ENCODE measurements at places on chromosomes 7 and 10.

GRCh38 chr10:117499248-117500105 lies 43.1 kb upstream of the EMX2 start:
- peak; percentile 72 for DNase-seq

DNA sequence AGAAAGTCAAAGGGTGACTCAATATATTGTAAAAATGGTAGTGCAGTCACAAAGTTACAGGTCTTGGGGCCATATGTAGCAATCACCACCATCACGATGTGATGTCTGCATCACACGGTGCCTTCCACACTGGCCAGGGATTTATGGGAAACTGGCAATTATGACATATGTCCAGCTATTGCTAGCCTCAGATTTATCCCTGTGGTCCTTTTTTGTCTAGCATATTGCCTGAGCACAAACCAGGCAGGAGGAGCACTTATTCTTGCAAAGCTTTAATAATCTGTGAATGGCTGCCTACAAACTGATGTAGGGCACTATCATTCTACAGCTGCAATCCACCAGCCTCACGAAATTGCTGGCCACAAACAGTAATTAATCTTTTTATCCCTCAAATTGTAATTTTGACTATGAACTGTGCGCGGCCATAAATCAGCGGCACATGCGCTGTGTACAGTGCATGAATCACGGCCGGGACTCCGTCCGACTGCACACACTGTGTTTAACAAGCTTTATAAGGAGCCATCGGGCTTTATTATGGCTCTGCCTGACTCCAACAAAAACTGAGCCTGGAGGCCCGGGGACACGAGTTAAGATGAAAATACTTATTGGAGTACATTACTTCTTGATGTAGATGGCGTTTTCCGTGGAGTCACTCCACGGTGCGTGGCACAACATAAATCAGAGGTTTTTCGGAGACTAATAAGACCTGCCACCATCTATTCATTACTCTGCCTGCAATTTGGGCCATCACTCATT lies 115.2 kb downstream of the EBF3 start:
- no peak for DNase-seq

GRCh38 chr7:136403591-136403990 lies 426.4 kb upstream of the MTPN start:
- no peak for DNase-seq

GRCh38 chr10:94027197-94027596 lies 33.5 kb downstream of the PLCE1 start:
- no peak for DNase-seq

DNA sequence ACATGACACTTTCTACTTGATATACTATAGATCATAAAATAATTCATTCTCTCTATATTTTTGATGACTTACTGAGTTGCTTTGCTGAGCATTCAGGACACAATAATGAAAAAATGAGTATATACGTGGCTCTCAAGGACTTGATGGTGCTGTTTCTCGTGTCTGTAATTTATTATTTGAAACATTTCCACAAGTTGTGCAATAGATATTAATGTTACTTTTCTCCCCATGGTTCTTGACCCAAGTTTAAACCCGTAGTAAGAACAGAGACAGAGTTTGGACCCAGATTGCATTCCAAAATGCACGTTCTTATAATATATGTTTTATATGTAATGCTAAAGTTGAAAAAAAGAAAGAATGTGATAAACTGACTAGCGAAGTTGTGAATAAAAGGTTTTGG lies 94.2 kb upstream of the FAM3C start:
- DNase-seq = no peak

DNA sequence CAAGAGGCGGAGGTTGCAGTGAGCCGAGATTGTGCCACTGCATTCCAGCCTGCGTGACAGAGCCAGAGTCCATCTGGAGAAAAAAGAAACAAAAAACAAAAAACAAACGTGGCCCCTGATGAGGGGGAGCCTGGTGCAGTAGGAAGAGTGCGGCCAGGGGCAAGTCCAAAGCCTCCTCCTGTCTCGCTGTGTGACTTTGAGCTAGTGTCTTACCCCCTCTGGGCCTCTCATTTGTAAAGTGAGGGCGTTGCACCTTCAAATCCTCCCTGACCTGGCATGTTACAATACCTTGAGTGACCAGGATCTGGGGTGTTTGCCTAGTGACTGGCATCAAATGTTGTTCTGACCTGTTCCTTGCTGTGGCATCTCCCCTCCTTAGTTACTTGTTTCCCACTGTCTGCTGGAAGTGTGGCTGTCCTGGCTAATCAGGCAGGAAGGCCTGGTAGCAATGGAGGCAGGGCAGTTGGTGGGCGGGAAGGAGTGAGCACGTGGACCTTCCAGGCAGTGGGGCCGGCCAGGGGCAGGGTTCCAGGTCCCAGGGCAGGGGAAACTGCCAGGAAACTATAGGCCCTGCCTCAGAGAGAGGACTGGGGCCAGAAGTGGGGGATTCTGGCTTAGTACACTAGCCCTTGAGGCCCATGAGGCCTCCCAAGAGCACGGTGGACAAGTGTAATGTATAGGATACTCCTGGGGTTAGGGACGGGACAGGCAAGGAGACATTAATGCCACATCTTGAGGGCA lies 24.5 kb upstream of the GOLGA7B start:
- no peak for DNase-seq

GRCh38 chr10:122471531-122472177 lies 10.3 kb downstream of the HTRA1 start:
- peak; percentile 23 for DNase-seq

GRCh38 chr10:101444058-101444898 lies 90.3 kb downstream of the BTRC start:
- peak; percentile 14 for DNase-seq

DNA sequence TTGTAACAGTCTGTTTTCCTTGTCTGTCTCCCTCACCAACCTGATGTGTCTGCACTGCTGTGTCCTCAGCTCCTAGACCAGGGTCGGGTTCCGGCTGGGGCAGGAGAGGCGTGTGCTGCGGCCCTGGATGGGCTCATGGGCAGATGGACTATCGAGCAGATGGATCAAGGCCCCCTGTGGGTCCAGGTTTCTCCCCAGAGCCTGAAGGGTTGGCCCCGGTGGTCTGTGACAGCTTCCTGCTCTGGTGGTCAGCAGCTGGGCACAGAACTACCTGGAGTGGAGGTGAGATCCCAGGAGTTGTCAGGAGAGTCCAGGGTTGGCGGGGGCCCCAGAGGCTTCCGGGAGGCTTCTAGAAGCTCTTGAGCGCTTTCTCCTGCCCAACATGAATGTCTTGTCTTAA lies 75.1 kb downstream of the GRK5 start:
- no peak for DNase-seq

DNA sequence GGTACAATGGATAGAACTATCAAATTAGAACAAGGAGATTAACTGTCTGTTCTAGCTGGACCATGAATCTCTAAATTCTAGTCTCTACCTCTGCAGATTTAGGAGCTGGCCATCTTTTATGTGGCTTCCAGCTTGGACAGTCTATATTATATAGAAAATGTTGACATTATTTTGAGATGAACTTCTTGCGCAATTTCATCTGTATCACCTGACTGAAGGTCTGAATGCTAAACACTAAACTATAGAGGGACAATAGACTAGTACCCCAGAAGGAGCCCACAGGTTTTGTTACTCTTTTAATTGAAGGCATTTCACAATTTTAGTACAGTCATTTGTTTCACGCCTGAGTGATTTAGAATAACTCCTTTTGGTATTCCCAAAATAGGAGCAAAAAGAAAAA lies 222.4 kb upstream of the ANKRD30A start:
- no peak for DNase-seq

GRCh38 chr7:50270531-50271018 lies 33.9 kb upstream of the IKZF1 start:
- no peak for DNase-seq

DNA sequence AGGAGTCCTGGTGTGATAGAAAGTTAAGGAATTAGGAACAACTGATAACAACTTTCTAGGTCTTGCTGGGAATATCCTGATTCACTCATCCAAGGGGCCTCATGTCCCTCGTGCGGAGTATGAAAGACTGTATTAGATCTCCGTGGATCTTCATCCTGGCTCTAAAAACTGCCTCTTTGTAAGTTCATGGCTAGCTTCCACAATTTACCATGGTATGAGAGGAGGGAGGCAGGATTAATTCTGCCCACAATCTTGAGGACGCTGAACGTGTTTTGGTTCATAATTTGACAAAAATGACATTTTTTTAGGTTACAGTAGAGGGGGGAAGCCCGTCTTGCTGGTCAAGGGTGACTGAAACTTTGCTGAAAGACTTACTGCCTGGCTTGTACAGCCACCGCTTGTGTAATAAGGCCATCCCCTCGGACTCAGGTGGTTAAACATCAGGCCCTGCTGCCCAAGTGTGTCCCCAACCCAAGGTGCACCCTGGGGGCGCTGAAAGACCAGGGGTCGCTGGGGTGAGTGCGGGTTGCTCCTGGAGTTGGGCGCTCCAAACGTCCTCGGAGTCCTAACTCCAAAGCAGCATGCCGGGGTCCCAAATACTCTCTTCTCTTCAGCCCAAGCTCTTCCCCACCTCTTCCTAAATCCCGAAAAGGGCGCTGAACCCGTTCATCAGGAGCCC lies 733 bp downstream of the HIBADH start:
- DNase-seq = peak; percentile 38

DNA sequence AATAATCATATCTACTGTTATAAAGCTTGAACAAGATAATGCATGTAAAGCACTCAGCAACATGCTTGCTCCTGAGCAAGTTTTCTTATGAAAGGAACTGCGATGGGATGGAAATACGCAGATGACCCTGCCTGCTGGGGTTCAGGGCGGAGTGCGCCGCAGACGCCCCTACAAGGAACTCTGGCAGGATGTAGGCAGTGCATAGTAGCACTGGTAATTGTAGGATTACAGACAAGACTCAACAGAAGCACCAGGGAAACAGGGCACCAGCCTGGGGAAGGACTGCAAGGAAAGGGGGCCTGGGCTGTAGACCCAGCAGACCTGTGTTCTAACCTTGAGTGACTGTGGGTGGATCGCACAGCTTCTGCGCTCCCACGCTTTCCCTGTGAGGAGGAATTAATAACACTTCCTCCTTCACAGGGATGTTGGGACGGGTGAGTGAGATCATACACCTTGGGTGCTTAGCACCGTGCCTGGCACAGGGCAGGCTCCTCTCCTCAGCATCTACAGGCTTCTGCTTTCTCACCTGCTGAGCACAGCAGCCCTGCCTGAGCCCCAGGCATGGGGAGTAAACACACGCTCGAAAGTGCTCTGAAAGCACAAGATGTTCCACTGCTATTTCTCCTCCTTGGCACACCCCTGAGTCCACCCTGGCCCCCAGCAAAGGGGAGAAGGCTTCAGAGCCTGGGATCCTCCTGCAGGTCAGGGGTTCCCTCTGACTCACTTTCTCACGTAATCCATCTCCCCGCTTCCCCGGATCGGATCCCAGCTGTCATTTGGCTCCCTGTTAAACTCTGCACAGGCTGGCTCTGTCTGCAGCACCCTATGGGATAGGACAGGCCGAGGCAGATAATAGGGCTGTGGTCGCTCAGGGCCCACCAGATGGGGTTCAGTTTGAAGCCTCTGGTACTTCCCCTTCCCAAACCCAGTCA lies 19.2 kb downstream of the ITPRIP start:
- DNase-seq = no peak

- DNase-seq = no peak
Observed at GRCh38 chr7:29038463-29038862, 80.3 kb upstream of the TRIL start.

- DNase-seq = peak; percentile 4
Observed at GRCh38 chr7:136845899-136846465, 22.5 kb upstream of the CHRM2 start.

DNA sequence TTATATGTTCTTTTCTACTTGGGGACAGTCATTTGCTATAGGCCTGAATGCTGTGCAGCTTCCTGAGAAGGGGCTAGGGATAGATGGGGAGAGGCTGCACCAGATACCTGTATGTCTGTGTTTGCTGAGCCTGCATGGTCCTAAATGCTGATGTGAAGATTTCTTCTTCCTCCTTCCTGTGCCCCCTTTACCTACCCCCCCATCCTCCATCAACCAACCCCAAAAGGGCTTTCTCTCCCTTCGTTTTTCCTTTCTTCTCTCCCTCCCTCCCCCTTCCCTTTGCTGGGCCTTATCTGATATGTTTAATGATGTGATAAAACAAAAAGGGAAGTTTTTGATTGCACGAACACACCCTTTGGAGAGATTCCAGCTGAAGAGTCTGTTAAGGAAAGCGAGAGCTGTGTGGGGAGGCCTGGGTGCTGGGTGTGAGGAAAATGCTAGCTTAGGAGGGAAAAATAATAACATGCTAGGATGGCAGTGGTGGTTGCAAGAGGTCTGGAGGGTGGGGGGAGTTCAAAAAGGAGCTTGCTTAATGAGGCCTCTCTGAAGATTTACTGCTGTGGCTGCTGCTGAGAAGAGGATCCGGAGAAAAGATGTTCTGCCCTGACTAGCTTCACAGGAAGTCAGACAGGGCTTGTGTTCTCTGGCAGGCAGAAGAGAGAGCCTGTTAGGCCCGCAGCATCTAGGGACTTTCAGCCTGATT lies 101.8 kb downstream of the SAMD9 start:
- peak; percentile 34 for DNase-seq

DNA sequence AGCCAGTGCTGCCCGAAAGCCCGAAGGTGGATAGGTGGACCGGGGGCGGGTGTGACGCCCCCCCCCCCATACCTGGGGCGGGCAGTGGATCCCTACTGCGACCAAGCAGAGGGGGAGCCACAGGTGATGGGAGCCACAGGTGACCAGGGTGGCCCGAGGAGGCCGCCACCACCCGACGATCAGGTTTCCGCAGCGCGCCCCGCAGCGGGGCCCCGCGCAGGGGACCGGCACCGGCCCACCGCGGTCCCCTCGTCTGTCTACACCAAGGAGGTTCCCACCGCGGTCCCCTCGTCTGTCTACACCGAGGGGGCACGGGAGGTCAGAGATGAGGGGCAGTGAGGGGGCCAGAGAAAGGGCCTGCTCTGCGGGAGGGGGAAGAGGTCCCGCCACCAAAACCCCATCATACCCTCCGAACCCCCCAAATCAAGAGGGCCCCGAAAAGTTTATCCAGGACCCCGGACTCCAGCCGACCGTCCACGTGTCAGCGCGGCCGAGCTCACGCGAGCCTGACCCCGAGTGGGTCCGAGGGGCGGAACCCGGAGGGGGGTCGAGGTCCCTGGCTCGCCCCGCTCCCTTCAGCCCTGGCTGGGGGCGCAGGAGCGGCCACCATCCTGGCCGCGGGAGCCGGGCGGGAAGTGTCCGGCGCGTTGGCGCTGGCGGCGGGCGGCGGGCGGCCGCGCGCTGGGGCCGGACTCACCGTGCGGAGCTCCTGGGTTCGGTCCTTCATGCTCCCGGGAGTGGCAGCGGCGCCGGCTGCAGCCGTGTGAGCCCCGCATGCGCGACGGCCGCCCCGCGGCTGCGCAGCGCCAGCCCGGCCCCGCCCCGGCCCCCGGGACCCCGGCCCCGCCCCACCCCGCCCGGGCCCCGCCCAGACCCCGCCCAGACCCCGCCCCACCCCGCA lies at the start of gene STX1A:
Gene STX1A (minus strand): TSS at position 765 of the 901 bp plus-strand sequence. CDS start 38 bp downstream, at position 727.
- peak; percentile 99 for DNase-seq

- no peak for DNase-seq
Observed at GRCh38 chr7:114979388-114979787, 57.5 kb downstream of the MDFIC start.

GRCh38 chr7:128830231-128831177 lies at the start of gene FLNC:
TSS of gene FLNC (plus strand) at chr7:128830406. CDS start at chr7:128830638, 232 bp downstream.
- DNase-seq = peak; percentile 92

- DNase-seq = no peak
Observed at GRCh38 chr7:44235582-44236332, 35.0 kb downstream of the YKT6 start.

All from GM03348 (cell line).